Activated CD4-positive, alpha-beta T cell treated with anti-CD3 and anti-CD28 coated beads, Interleukin-2, amount 10 ng/mL, durations not matched to agents 7 days and 5 days (primary cell): ENCODE measurements at places on chromosomes 2 and 18. TPM values are rescaled to one million over a fixed set of nuclear protein-coding genes. Genes with fewer than 3 reads are reported as not detected.

Gene RESP18
- total RNA-seq, result not detected

Gene RAB17
- not detected for total RNA-seq

Gene RAD51AP2
- not detected for total RNA-seq

DNA sequence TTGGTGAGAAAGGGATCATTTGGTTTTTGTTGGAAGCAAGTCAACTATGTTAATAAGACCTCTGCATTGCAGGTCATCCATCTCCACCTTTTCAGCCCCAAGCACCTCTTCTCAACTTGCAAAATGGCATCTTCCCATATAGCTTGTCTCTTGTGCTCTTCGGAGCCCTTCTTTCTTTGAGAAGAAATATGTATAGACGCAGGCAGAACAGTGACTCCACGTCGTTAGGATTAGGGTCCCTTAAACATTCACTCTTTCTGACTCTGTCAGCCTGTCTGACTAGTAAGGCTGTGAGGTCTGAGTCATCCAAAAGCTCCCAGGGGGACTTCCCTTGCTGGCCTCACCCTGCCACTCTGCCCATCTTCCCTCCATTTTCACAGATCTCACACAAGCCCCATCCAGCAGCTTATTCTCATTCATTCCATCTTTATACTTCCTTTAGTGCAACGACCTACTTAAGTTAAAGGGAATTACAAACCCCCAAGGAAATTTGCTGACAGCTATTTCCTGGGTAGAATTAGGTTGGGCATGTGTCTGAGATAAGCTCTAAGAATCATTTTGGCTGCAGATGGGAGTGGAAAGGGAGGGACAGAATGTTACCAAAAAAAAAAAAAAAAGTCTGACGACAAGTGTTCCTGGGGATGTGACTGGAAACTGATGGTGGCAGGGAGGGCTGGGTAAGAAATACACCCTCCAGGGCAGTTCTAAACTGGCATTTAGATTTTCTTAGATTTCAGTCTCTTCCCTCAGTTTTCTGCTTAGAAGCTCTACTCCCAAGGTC lies 37.7 kb upstream of the MEX3C start:
- no peak for DNase-seq

DNA sequence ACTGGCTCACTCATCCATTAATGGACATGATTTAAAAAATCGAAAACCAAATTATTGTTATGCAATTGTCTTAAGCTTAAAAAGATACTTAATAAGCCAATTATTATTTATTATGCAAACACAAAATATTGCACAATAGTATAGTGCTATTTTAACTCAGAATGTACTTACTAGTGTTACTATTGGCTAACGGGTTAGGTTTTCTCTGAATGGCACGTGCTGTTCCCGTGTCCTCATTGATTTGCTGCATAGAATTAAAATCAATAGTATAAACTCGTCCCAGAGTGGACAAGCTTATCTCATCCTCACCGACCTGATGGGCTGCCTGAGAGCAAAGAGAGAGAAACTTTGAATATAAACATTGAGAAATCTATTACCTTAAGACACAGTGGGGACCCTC lies 91.2 kb upstream of the DNER start:
- DNase-seq, result no peak

DNA sequence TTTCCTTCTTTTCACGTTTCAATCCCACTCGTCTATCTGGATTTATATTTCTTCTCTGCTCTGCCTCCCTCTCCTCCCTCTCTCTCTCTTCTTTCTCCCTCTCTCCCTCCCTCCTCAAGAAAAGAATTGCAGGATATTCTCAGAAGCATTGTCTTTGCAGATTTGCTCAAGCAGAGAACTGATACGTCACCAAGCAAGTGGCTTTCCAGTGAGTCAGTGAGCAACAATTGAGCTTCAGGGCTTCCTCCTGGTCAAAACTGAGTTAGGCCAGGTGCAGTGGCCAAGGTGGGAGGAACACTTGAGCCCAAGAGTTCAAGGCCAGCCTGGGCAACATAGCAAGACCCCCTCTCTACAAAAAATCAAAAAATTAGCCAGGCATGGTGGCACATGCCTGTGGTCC lies 151.1 kb downstream of the SMAD2 start:
- no peak for DNase-seq

DNA sequence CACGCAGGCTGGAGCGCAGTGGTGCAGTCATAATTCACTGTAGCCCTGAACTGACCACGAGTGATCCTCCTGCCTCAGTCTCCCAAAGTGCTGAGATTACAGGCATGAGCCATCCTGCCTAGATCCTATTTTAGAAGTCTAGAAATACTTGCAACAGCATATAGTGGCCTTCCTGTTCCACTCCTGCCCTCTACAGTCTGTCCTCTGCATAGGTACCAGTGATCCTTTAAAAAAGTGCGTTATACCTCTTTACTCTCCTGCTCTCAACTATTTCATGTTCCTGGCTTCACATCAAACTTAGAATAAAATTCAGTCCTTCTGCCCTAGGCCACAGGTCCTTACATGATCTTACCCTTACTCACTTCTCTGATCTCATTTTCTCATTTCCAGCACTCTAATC lies 6.0 kb downstream of the COMMD1 start:
- DNase-seq, result no peak

DNA sequence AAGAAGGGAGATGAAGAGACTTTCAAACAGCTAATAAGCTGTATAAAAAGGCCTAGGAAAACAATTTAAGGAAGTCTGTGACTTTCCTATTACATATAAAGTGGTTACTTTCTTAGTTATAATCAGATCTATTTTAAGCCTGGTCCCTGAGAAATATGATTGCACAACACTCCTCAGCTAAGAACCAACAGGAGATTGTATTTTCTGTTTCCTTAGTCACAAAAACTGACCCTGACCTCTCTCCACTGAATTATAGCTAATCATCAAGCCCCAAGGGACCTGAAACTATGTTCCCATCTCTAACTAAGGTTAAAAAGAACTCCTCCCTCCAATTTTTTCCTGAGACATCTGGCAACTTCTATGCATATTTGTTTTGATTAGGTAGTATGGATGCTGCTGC lies 106.9 kb downstream of the ROCK1 start:
- DNase-seq, result no peak

DNA sequence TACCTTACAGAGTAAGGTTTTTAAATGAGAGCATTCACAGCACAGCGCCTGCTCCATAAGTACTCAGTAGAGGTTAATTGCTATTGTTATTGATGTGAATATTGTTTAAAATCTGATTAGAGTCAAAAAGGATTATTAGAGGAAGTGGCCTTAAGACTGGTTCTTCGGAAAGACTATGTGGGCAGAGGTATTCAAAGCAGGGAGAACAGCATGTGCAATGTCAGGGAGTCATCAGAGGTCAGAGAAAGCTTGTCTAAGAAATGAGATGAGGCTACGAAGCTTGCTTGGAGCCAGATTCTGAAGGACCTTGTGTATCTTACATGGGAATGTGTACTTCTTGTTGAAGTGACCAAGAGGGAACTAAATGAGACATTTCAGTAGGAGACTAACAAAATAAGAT lies 49.8 kb downstream of the PMS1 start:
- DNase-seq, result no peak
